Dorsolateral prefrontal cortex (tissue), 122 donors: ENCODE measurements at places on chromosomes 5 and 9. TPM values are rescaled to one million over a fixed set of nuclear protein-coding genes. Genes with fewer than 3 reads are reported as not detected.

The PCDHA6 gene
- 10.5 TPM for total RNA-seq

The CER1 gene
- 0.95 TPM for total RNA-seq

DNA sequence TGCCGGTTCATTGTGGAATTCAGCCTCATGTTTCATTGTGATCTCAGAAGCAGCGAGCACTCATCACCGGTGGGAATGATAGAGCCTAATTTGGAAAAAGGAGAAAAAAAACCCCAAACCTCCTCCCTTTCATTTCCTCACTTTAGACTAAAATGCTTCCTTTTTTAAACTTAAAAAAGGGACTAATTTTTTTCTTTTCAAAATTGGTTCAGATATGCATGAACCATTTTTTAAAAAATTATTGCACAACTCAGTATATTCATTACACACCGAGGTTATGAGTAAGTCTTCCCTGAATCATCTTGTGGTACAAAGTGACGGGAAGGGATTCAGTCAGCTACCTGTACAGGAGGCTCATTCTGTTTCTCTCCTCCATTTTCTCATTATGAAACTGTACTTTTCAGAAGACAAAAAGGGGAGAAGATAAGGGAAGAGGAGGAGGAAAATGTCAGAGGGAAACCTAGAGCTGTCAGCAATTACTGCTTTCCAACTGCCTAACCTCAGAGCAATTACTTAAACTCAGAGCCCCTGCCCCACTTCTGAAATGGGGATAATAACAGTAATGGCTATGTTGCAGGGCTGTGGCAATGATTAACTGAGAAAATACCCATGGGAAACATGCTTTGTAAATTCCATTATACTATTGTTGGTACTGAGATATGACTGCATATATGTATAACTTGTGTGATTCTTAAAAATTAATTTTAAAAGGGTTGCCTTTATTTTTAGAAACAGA lies 24.0 kb downstream of the GALNT10 start:
- no peak for DNase-seq

DNA sequence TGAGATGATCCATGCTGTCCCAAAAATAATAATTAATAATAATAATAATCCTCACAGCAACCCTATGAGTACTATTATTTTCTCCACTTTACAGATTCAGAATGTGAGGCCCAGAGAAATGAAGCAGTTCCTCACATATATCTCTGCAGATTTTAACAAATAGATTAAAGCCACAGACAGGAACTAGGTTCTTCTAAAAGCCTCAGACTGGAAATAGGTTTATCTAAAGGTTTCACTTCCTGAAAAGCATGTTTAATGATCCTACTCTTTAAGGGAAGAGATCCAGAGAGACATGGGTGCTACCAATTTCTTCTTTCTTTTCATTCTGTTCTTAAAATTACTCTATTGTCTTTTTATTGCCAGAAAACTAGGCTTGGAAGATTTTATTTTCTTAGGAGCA lies 1079.4 kb upstream of the COX7C start:
- DNase-seq: no peak

The ACSL6 gene
- 157 TPM for total RNA-seq

GRCh38 chr5:107887166-107887943 lies 216.6 kb upstream of the EFNA5 start:
- DNase-seq: no peak
